Mesendoderm (in vitro differentiated cells): ENCODE measurements at places on chromosomes 3 and 15.

DNA sequence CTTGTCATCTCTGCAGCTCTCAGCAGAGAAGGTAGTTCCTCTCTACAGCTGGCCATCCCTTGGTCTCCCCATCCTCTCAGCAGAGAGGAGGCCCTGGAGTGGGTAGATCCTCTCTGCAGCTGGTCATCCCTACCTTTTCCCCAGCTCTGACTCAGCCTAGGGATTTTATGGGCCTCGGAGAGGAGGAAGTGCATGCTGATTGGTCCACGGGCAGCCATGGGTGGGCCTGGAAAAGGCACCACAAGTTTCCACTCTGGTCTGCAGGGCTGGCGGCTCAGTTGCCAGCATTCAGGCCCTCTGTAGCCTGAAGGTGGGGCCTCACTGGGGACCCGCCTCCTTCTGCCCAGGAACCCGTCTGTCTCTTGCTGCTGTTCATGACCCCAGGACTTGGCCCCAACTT lies 36.9 kb downstream of the NR1D2 start:
- DNase-seq = peak; percentile 40

DNA sequence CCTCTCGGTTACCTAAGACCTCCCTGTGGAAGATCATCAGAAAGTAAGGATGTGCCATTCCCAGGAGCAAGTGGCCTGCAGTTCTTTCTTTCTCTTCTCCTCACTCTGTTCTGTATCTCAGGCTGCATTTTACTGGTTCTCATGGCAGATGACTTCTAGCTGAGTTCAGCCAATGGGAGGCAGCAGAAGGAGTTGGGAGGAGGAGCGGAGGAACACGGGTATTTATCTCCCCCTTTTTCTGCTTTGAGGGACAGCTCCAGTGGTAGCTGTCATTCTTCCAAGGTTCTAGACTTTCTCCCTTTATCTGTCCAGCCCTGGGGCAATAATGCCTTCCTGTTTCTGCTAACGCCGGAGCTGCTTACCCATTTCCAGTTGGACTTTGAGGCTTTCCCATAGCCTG lies 339.9 kb downstream of the NR2F2 start:
- DNase-seq = no peak

GRCh38 chr3:179141890-179142289 lies 6.3 kb upstream of the PIK3CA start:
- no peak for DNase-seq

DNA sequence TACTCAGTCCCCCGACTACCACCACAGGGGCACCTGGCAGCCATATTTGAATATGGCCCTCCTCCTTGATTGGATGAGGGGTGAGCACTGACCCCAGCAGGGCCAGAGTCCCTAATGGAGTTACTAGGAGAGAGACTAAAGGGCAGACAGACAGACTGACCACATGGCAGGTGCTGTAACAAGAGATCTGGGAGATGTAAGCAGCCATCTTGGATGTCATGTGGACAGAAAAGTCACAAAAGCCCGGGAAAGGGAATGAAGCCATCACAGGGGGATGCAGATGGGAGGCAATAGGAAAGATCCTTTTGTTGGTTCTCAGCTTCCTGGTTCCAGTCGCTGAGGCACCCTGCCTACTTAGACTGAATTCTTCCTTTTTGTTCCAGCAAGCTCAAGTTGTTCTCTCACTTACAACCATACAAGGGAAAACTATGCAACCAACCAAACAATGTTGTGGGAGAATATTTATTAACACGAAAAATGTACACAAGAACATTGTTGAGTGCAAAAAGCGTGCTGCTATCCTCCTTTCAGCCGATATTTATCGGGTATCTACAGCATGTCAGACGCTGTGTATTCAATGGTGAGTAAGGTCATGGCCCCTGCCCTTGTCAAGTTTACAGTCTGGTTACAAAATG lies 511.6 kb upstream of the PROK2 start:
- DNase-seq = no peak

GRCh38 chr3:12222775-12223485 lies 64.2 kb upstream of the TIMP4 start:
- DNase-seq = no peak

- peak; percentile 40 for DNase-seq
Measured at GRCh38 chr3:3170998-3171397, 8.5 kb downstream of the CRBN start.

DNA sequence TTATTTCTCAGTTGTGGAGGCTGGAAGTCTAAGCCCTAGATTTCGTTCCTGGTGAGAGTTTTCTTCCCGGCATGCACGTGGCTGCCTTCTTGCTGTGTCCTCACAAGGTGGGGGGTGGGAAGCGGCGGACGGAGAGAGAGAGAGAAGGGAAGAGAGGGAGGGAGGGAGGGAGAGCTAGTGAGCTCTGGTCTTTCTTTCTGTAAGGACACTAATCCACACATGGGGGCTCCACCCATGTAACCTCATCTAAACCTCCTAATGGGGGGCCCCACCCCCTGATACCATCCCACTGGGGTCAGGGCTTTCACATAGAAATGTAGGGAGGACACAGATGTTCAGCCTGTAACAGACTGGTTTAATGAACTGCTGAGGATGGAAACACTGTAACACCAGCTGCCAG lies 7.3 kb downstream of the FBLN2 start:
- peak; percentile 51 for DNase-seq

DNA sequence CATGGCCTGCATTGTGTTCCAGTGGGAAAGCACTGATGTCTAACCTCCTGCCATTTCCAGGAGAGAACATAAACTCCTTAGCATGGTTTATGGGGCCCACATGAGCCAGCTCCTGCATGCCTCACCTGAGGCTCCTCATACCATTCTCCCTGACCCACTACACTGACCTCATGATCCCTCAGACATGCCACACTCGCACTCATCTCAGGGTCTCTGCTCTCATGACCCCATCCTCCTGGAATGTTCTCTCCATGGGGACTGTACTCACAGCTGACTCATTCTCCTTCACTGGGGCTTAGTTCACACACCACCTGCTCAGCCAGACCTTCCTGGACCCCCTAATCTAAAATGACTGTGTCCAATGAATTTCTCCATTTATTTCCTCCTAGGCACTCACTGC lies 4.0 kb upstream of the LMCD1 start:
- peak; percentile 92 for DNase-seq

- peak; percentile 69 for DNase-seq
Measured at GRCh38 chr15:66269326-66270090, 16.0 kb upstream of the MEGF11 start.

- DNase-seq = no peak
Measured at GRCh38 chr3:185767002-185767688, 57.7 kb downstream of the IGF2BP2 start.

DNA sequence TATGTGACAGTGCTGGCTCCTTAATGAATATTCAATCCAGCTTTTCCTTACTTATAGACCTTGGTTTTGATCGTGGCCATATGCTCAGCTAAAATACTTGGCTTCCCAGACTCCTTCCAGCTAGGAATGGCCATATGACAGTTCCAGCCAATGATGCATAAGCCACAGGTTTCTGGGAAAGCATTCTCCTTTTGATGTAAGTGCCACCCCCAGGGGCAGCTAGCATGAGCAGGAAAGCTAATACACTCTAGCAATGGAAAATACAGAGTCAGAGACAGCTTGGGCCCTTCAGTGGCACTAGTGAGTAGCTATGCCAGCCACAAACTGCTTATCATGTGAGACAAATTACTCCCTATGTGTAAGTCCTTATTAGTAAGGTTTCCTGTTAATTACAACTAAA lies 26.7 kb downstream of the TBC1D2B start:
- DNase-seq = peak; percentile 42

DNA sequence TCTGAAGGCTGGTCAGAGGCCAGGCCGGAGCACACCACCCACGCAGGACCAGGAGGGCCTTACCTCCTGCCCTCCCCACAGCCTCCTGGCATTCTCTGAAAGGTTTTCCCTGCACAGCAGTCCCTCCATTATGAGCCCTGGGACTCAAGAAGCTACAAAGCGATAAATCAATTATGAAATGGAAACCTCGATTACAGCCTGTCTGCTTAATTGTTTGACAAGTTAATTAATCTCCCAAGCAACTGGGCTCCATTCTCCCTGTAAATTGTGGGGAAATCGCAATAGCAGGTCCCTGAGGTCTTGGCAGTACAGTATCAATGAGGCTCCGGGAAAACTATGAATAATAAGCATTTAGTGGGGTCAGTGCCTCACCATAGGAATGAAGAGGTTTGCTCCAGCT lies 683.5 kb downstream of the NTRK3 start:
- DNase-seq = no peak

- no peak for DNase-seq
Measured at GRCh38 chr3:197856199-197856816, 65.3 kb downstream of the LRCH3 start.

- DNase-seq = peak; percentile 36
Measured at GRCh38 chr15:47409600-47409999, 307.7 kb upstream of the SEMA6D start.

- no peak for DNase-seq
Measured at GRCh38 chr3:116001151-116001621, 377.9 kb downstream of the GAP43 start.

- DNase-seq = peak; percentile 96
Measured at GRCh38 chr15:73389539-73389938, 20.8 kb upstream of the HCN4 start.

DNA sequence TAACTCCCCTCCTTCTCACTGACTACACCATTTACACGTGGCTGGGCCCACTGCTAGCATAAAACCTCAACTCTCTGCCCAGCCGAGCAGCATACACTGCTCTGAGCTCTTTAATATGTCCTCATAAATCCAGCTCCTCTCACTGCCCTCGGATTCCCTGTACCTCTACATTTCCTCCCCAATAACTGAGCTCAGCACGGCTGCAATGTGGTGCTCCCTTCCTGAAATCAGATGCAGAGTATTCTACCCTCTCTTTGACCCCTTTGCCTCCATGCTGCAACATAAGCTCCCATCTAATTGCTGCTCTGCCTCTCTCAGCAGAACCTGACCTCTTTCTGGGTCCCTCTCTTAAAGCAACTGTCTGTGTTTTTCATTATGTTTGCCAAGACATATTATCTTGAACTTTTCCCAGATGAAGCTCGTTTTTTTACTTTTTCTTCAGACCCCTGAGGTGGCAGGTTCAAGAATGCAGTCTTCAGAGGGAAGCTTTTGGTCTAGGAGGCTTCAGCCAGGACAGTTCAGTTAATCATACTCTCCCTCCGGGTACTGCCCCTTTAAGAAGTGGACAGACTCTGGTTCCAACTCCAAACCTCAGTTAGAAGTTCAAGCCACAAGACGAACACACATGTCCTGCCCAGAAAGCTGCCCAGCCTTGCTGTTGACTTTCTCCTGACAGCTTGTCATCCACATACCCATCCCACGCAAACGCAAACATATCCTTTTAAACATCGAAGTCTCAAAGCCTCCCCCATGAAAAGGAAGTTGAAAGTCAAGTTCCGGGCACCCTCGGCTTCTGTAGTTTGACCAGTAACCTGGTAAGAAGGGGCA lies 81.1 kb upstream of the NEO1 start:
- DNase-seq = no peak

GRCh38 chr3:106349191-106349881 lies 480.5 kb upstream of the CBLB start:
- peak; percentile 29 for DNase-seq

- DNase-seq = peak; percentile 72
Measured at GRCh38 chr15:48974882-48975281, 11.2 kb upstream of the SHC4 start.

GRCh38 chr15:64842096-64842939 lies 603 bp downstream of the PLEKHO2 start:
- DNase-seq = peak; percentile 51

DNA sequence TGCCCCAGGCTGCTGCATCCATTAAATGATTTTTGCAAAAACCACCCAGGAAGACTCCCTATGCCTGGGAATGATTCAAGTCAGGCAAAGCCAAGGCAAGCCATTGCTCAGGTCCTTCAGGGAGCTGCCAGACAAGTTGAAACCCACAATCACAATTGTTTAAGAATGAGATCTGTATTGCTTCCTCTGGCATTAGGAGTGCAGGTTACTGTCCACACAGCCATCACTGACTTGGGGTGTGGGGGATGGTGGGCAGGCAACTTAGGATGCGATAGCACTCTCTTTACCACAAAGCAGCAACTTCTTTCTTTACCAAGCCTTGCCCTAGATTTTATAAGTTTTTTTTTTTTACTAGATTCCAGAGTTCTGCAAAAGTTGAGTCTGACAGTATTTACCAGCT lies 15.0 kb upstream of the IL20RB start:
- no peak for DNase-seq

DNA sequence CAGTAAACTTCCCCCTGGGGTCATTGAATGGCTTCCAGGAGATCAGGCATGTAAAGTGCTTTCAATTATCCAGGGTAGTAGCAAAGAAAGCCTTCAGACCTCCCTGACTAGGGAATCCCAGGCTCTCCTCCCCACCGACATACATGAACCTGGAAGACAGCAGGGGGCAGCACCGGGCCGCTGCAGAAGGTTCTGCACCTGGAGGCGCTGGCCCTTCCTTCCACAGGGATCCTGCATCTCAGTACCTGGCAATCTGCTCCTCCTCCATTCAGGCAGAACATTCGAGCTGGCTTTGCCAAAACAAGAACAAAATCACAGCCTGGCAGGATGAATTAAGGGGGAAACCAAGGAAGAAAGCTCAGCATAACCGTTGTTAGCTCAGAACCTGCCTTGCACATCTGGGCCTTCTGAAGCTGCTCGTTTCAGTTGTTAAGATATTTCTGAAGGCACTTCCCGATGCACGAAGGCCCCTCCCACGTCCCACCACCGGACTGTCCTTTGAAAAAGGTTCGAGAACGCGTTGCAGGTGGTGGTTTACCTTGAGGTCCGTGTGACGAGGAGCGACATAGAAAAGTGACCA lies 237.7 kb downstream of the SLCO3A1 start:
- DNase-seq = peak; percentile 86

DNA sequence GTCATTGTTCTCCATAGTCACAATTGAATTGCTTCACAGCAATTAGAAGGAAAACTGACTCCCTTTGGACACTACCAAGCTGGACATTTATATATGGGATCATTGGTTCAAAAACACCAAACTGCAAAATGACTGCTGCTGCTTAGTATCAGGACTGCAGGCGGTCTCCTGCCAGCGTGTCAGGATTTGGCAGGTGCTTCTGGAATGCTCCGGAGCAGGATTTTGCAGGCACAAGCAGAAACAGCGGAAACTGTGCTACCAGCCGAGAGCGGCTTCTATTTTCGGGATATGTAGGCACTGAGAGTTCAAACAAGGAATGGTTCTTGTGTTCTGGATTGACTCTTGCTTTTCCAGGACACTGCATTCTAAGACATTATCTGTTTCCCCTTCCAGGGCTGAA lies 95.5 kb downstream of the SSR3 start:
- no peak for DNase-seq

- DNase-seq = peak; percentile 42
Measured at GRCh38 chr3:186208296-186208989, 99.6 kb upstream of the ETV5 start.

- DNase-seq = no peak
Measured at GRCh38 chr3:3071136-3071535, 39.0 kb downstream of the IL5RA start.

DNA sequence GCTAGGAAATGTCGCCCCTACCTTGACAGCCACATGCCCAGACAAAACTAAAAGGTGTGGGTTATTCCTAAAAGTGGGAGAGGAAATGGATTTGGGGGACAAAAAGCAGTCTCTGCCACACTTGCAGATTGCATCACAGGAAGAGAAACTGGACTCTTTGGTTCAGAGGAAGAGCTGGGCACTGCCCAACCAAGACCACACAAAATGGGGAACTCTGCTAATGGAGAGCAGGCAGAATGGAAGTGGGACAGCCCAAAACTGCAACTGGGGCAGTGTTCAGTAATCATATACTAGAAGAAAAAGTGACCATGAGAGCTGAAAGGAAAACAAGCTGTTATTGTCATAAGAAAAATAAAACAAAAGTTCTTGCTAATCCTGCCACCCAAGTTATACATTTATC lies 138.9 kb upstream of the FRMD4B start:
- DNase-seq = no peak
